ENCODE measurements at places on chromosomes 12 and 14.

GRCh38 chr12:128810182-128811127, 13.3 kb downstream of the SLC15A4 start:
- DNase-seq: no peak

GRCh38 chr12:130083734-130084133, 78.5 kb upstream of the FZD10 start:
- DNase-seq: no peak

GRCh38 chr14:101947577-101947903, 16.8 kb upstream of the DYNC1H1 start:
- no peak for DNase-seq

DNA sequence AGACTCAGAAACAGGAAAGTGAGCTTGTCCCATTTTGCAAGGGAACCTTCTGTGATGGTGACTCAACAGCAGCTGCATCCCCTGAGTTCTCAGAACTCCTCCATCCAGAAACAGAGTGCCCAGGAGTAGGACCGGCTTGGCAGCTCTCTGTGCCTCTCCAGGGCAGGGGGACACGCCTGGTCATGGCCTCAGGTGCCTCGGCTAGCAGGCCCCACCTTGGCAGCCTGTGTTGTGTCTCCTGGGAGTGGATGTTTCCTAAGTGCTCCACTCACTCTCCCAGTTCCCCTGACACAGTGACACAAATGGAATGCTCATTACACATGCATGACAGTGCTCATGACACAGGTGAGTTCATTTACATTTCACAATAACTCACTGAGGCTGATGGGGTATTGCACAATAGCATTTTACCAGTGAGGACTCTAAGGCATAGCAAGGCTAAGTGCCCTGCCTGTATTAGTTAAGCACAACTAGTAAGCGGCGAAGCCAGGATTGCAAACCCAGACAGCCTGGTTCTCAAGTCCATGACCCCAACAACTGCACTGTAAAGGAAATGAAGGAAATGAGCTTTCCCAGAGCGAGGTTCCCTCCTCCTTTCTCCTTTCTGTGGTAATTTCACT, 47.4 kb downstream of the CALM1 start:
- no peak for DNase-seq

DNA sequence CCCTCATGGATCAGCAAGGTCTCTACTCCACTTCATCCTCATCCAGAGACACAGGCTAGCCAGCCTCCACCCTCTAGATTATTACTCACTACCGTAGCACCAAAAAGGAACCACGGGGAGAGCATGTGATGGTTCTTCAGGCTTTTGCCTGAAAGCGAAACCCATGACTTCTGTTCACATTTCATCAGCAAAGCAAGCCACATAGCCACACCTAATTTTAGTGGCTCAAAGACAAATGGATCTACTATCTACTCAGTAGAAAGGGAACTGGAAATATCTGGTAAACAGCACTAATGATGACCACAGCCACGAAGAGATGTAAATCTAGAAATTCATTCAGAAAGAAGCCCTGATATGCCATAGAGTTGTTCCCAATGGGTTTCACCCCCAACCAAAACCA, 51.4 kb downstream of the VCPKMT start:
- no peak for DNase-seq

DNA sequence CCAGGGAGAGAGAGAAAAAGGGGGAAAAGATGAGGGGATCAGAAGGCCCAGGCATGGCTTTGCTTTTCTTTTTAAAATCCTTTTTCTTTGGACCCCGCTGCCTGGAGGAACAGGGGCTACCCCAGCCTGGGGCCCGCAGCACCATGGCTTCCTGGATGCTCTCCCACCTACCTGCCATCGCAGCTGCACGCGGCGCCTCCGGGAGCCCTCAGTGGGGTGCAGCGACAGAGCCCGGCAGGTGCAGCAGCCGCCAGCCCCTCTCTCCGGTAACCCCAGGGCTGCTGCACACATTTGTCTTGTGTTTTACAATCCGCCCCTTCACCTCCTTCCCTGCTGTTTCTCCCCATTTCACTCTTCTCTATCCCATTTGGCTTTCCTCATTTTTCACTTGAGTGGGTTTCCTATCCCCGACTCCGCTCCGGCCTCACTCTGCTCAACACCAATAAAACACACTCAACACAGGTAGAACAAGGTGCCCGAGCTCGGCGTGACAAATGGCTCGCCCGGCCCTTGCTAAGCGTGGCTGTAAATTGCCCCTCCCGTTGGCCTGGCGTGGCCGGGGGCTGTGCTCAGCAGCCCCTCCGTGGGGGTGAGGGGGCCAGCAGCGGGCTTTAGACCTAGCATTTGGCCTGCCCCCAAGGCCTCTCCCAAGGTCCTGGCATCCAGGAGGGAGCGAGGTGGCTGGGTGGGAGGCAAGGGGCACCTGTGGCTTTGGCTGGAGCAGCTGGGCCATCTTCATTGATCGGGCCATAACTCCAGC, 52.6 kb upstream of the GPATCH2L start:
- no peak for DNase-seq

- DNase-seq: no peak
Observed at GRCh38 chr14:51816031-51816430, 44.4 kb upstream of the GNG2 start.
